AG08395 (cell line): ENCODE measurements at places on chromosomes 1 and 21.

DNA sequence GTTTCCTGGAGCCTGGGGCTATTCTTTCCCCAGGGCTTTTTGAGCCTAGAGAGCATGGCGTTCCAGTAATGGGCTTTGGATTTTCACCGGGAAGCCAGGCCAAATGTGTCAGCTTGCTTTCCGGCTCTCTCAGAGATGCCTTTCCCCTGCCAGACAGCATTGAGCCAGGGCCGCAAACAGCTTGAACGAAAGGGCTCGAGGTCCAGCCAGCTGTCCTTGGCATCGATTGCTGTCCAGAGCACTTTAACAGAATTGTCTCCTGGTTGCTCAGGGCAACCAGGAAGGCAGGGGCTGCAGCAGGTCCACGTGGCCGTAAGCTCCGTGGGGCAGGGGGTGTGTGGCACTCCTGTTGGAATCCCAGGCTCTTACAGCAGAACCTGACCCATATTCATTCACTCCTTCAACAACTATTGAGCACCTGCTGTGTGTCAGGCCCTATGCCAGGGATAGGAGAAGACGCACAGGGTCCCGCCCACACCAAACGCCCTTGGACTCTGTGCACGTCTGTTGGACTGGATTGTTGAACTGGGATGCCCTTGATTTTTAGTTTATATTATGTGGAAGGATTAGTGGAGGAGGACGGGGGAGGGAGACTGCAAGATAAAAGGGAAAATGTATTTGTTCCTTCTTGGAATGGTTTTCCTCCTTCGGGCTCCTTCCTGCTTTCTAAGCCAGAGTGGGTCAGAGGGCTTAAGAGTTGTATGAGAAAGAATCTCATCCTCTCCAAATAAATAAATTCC, 38.7 kb upstream of the EFHD2 start:
- DNase-seq, result no peak

GRCh38 chr1:33930346-33931110, 66.6 kb downstream of the HMGB4 start:
- no peak for DNase-seq

GRCh38 chr1:43447891-43448708, 5.6 kb downstream of the HYI start:
- DNase-seq, result no peak

- DNase-seq, result no peak
Observed at GRCh38 chr1:11187931-11188330, 1.2 kb upstream of the ANGPTL7 start.

DNA sequence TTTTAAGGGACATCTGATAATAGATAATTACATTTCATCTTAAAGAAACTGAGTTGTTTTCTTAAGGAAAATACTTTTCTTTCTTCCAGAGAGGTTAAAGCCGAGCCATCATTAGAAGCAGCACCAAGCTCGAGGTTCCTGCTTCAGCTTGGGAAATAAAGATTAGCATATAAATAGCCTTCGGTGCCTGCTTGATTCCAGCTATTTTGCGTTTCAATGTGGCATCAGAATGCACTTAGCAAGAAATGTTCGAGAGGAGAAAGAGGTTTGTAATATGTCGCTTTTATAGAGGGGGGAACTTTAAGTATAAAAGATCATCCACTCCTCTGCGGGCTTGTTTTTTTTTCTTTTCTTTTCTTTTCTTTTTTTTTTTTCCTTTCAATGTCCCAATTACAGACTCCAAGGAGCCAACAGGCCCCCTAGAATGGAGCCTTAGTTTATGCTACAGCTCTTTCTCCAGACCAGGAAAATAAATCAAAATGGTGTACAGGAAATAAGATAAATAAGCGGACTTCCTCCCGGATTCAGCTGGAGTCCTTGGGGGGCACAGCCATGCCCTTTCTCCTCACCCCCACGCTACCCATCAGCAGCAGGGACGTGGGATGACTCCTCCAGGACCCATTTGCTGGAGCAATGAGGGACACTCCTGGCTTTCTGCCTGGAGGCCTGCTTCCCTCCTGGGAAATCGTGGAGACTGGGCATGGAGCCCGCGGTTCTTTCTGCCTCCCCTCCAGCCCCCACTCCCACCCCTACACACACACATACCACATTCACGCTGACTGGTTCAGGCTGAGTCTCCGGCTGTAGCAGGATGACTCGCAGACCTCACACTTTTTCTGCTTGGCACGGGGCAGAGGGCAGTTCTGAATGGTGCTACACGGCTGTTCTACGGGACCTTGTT, 131.6 kb downstream of the RRAGC start:
- no peak for DNase-seq

GRCh38 chr1:107877745-107878144, 87.2 kb downstream of the VAV3 start:
- no peak for DNase-seq

DNA sequence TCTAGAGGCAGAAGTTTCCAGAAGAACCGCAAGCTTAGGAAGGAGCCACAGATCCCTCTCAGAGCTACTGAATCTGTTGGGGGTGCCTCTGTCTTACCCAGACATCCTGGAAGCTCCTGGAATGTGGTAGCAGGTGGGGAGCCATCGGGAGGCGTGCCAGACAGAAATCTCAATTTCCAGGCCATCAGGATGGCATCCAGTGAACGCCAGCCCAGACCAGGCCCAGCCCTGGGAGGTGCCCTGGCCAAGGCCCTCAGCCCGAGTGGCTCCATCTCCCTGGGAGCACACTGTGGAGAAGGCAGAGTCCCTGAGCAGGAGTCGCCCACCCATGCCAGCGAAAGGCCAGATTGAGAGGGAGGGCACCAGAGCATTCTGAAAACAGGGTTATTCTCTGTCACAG, 2.5 kb downstream of the ABCA4 start:
- DNase-seq, result no peak
